ENCODE measurements at places on chromosomes 3 and 15.
A peak's percentile ranks its signal among the peaks of the same experiment; 100 is the strongest.

GRCh38 chr3:101381809-101382208 is 61.4 kb upstream of the IMPG2 start:
- peak; percentile 38 for DNase-seq

GRCh38 chr15:48498828-48499227 is 146.7 kb downstream of the FBN1 start:
- no peak for DNase-seq

DNA sequence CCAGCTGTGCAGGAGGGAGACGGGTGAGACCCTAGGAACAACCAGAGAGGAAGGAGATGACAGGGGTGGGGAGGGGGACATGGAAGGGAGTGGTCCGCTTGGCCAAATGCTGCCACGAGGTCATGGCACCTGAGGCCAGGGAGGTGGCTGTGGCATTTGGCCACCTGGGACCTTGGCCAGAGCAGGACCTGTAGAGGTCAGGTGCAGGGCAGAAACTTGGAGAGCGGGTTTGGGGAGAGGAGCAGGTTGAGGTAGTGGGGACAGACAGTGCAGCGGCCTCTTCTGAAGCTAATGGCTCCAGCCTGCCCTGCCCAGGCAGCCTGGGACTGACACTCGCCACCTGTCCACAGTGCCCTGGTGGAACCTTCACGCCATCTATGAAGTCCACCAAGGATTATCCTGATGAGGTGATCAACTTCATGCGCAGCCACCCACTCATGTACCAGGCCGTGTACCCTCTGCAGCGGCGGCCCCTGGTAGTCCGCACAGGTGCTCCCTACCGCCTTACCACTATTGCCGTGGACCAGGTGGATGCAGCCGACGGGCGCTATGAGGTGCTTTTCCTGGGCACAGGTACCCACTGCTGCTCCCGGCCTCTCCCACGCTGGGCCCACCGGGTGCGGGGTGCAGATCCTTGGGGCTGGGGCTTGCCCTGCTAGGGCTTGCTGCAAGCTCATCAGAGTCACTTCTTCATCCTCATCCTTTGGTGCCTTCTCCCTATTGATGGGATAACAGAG is 7.0 kb upstream of the GNAT1 start:
- DNase-seq: no peak

GRCh38 chr3:116253511-116253910 is 191.8 kb downstream of the LSAMP start:
- DNase-seq: no peak

Measured in NB4 (cell line).